Right cardiac atrium (tissue), 5 donors: ENCODE measurements at places on chromosomes 7 and 10. TPM values are rescaled to one million over a fixed set of nuclear protein-coding genes. Genes with fewer than 3 reads are reported as not detected.
A peak's percentile ranks its signal among the peaks of the same experiment; 100 is the strongest.

DNA sequence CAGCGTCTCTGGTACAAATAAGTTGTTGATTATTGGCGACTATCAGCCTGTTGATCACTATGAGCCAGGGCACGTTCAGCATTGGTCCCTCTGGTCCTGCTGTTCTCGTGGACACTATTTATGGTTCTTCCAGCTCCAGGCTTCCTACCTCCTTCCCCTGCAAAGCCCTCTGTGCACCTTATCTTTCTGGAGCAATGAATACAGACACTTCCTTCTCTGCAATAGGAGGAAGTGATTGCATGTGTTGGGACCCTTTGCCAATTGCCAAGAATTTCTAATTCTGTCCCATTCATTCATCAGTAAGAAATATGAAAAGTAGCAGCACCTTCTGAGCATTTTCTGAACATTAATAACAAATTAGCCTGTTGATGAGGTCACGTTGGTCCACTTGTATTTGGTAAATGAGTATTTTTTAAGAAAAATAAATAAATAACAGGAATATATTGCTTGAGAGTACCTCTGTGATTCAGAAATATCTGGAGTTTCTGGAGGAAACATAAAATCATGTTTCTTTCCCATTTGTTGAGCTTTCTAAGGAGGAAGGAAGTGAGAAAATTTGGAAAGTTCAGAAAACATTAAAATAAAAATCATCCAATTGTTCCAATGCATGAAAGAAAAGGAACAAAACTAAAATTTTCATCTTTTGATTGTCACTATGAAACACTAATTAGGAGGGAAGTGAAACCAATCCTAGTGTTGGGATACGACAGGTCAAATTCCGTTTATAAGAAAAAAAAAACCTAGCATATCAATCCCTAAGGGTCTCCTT is 259.1 kb upstream of the KLF6 start:
- no peak for DNase-seq

The PNPLA8 gene
- 37.2 TPM for total RNA-seq

GRCh38 chr10:105974803-105975456 is 1189.6 kb downstream of the SORCS1 start:
- DNase-seq = peak; percentile 35

DNA sequence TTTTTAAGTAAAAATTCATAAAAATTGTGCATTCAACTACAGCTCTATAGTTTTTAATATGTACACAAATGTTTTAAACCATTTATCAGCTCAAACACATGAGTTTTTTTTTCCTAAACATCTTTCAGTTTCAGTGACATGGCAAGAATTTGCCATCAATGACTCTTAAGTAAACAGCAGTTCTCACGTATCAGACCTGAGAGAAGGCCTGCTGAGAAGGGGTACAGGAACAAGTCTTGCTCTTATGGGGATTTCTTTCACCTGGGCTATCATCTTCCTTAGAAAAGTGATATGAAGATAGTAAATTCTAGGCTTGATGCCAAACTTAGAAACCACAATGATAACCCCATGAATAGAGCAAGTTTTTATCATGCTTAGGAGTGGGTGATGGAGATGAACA is 467.8 kb downstream of the ARL4A start:
- DNase-seq = no peak

- no peak for DNase-seq
Observed at GRCh38 chr10:42594246-42594650, 44.1 kb downstream of the ZNF33B start.

GRCh38 chr7:46606761-46607160 is 685.7 kb upstream of the IGFBP3 start:
- DNase-seq = no peak

The FOXI2 gene
- 0.06 TPM for total RNA-seq
